ENCODE measurements at places on chromosomes 1 and 21. TPM values are rescaled to one million over a fixed set of nuclear protein-coding genes. Genes with fewer than 3 reads are reported as not detected.

DNA sequence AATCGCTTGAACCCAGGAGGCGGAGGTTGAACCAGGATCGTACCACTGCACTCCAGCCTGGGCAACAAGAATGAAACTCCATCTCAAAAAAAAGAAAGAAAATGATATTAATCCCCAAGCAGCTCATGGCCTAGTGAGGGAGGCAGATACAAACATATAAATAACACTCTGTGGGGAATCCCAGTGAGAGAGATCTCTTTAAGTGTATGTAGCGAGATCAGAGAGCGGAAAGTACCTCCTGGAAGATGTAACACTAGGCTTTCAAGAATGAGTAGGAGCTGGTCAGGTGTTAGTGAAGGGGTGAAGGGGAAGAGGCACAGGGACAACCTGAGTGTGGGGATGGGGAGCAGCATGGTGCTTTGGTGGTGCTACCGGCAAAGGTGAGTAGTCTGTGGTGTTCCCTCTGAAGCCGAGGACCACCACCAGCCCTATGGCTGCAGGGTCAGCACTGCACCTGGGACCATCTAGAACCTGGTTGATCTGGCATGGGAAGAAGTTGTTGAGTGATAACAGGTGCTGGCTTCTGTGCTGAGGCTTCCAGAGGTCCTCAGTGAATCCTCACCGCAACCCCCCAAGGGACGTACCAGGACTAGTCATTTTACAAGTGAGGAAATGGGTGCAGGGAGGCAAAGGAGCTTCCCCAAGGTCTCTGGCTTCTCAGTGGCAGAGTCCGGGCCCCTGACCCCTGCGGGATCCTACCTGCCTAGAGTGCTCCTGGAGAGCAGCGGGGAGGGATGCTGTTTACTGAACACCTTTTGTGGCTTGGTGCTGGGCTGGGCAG lies 367.6 kb upstream of the VAMP3 start:
- no peak for DNase-seq

Gene ANKRD35
- total RNA-seq: 2.2 TPM

GRCh38 chr1:15236321-15236721 lies 10.7 kb upstream of the FHAD1 start:
- DNase-seq: no peak

- DNase-seq: no peak
Measured at GRCh38 chr1:25845664-25846063, 13.6 kb downstream of the AUNIP start.

Gene LCE2B
- not detected for total RNA-seq

DNA sequence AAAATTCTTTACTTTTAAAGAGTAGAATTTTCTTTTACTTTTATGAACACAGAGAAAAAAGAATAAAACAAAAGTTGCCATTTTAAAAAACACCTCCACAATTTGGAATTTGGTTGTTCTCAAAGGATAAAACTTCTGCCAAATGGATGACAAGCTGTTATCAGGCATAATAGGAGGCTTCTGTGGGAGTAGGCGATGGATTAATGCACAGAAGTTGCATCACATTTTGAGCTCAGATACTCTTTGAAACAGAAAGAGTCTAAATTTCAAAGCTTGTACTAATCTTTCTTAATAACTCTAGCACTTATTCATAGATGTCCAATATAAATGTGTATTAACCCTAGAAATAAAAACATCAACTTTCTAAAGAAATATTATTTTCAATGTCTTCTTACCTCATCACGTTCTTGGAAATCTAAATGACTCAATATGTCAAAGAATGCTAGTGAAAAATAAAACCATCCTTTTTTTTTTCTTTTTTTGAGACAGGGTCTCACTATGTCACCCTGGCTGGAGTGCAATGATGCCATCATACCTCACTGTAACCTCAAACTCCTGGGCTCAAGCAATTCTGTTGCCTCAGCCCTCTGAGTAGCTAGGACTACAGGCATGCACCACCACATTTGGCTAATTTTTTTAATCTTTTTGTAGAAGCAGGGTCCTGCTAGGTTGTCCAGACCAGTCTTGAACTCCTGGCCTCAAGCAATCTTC lies 112.8 kb upstream of the USP25 start:
- DNase-seq: peak; percentile 32

Gene CLCA4
- total RNA-seq: 38.1 TPM

Measured in urinary bladder (tissue), 4 donors.